ENCODE measurements at places on chromosomes 2 and 18.

DNA sequence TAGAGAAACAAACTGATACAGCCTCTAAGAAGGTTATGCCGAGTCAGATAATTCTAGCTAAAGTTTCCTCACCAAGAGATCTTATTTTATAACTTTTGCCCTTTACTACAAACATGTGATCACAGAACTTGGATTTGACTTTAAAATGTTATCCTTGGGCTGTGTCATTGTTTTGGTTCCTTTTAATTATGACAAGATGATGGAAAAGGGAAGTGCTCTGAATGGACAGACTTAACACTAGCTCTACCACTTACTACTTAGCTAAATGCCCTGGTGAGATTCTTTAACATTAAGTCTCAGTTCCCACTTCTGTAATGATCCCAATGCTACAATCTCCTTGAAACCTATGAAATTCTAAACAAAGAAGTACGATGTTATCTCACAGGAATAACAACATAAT is 69.9 kb downstream of the RTTN start:
- no peak for DNase-seq

- peak; percentile 51 for DNase-seq
These were observed 33.6 kb upstream of the RNF149 start for GRCh38 chr2:101341901-101342624.

DNA sequence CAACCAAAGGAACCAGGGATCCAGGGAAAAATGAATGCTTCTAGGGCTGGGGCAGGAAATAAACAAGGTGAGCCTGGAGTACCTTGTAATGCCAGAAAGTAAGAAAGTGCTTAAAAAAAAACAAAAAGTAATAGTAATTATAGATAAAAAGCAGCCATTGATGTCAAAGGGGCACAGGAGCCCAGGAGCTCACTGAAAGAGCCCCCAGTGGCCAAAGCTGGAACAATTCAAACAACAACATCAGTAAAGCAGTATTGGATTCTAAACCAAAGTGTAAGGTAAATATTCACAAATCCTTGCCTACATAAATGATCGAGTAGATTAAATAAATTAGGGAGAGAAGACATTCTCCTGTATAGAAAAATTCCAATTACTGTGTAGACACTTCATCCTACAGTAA is 114.3 kb upstream of the ARL4C start:
- DNase-seq: no peak

- DNase-seq: no peak
These were observed 112.1 kb downstream of the DTNB start for GRCh38 chr2:25561136-25561850.

DNA sequence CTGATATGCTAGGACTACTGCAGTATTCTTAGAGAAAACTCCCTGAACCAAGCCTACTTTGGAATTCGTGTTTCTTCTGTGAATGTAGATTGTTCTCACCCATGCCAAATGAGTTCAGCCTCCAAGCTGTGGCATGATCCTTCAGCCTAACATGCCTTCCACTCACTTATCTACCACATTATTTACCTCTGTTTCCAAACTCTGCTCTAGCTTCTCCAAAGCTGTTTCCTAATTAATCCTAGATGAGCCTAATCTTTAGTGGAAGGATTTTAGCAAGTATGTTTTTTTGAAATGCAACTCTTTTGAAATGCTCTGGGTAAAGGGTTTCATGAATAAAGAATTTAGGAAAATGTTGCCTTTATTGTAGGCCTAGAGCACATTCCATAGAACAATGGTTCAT is 152.9 kb upstream of the MMADHC start:
- DNase-seq: no peak

GRCh38 chr2:73386342-73386868 is 769 bp downstream of the ALMS1 start:
- DNase-seq: no peak

DNA sequence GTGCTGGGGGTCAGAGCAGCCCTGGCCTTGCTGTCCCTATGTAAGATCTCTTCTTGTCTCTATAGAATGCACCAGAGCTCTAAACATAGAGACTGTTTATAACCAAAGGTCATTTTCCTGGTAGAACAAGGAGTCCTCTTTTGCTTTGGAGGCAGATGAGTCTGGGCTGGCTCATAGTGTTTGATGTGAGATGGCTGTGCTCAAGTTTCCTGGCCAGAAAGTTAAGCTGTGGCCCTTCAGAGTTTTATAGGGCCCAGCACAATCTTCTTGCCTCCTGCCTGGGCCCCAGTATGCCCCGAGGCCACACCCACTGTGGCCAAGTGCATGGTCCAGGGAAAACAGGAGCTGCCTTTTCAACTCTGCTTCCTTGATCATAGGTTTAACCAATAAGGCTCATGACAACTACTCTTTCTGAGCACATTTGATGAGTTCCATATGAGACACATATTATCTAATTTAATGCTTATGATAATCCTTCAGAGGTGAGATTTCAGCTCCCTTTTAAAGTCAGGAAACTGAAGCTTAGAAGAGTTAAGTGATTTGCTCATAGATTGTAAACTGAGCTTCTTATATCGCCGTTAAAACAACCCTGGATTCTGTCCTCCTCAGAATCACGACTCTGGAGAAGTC is 66.3 kb downstream of the MYCN start:
- no peak for DNase-seq

- DNase-seq: no peak
These were observed 337.4 kb upstream of the SLC14A2 start for GRCh38 chr18:45277908-45278307.

DNA sequence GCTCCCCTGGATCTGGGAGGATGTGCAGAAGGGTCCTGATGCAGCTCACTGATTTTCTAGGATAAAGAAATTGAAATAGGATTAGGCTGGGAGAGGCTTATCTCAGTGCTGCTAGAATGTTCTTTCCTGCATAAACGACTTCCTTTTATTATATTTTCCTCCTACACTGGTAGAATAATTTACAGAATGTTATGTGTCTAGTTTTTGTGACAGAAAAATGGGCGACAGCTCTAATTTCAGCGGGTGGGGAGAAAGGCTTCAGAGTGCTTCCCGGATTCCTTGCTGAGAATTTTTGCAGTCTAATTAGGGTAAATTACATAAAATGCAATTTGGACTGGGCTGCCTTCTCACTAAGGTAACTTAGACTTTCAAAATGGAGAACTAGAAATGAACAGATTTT is 66.2 kb downstream of the SKA1 start:
- no peak for DNase-seq

DNA sequence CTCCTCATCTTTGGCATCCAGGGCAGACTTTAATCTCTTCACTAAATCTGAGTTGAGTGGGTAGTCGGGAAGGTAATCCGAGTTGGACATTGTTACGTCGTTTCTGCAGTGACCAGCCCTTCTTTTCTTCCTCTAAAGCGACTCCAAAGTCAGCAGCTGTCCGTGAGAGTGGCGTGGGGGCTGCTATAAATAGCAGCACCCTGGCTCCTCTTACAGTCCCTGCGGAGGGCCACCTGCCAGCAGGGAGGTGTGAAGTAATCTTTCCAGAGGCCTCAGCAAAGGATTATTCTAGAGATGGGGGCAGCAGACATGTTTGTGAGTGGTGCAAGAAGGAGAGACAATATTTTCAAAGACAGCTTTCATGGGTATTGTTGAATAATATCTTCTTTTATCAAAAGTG is at the start of gene ASB18:
TSS of gene ASB18 (minus strand) at position 151 of the 400 bp plus-strand sequence. CDS start at position 90, 61 bp downstream.
- DNase-seq: no peak

DNA sequence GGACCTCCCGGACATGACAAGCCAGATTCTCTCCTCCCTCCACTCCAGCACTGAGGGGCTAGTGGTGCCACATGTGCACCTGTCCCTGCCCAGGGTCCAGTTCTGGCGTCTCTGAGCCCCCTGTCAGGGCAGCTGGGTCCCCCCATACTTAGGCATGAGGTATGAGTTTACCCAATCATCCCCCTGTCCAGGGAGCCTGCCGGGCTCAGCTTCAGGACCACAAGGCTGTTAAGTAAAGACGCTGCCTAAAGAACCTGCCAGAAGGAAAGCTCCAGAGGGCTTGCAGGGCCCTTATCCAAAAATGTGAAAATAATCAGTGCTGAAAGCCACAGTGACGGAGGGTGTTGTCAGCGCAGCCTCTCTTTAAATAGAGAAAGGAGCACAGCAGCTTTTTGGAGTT is 40.0 kb downstream of the SH3BP4 start:
- DNase-seq: no peak

DNA sequence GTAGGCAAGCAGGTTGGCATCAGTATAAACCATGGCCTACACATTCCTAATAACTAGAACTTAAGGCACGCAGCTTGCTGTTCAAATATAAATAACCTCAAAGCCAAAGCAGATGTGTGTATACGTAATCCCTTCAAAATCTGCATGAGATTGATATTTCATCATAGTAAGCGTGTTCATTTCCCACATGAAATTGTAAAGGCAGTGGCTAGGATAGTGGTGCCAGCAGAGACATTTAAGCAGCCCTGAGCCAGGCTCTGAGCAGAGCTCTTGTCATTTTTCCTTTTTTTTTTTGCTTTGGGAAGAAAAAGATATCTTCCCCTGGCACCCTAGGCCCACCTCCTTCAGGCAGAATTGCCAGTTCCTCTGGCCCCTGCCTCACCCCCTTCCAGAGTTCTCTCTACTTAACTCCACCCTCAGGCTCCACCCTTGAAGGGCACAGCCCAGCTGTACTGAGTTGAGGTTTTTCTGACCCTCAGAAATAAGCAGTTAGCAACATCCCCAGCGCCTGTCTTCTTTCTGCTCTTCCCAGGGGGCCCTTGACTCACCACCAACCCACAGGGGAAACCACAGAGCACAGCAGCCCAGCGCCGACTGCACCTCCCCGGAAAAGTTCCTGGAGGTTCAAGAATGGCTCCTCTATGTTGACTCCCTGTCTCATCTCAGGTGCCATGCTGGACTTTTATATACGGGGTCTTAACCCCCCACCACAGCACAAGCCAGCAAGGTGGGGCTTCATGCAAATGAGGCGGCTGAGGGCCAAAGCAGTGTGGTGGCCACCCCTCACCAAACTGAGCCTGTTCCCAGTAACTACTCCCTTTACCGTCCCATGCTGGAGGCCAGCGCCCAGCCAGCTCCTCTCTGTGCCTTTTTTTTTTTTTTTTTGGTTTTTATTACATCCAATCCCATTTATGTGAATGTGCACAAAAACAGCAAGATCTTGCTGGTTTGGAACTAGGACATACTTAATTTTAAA is 84.7 kb downstream of the EHD3 start:
- no peak for DNase-seq

GRCh38 chr18:45274026-45274425 is 341.2 kb upstream of the SLC14A2 start:
- no peak for DNase-seq

DNA sequence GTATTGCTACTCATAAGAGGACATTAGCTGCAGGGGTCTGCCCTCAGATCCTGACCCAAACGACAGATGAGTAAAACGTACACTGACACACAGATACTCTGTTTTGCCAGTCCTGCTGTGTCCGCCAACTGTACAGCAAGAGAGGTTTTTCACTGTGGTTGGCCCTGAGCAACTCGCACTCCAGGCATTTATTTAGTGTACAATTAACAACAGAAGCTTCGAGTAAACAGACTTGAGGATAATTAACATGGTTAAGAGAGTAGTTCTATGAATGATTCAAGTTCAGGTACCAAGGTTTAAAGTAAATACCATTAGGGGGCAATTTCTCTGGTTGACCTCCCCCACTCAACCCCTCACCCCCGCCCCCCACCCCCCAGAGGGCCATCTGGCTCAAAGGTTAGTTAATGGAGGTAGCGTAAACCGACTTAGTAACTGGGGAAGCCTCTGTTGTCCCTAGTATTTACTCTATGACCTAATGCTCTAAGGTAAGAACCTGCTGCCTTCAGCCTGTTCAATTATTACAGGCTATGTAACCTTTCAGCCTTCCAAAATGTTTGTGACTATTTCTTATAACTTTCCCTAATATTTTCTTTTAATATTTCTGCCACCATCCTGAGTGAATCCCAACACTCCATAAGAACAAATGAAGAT is 103.9 kb upstream of the XIRP2 start:
- DNase-seq: no peak

DNA sequence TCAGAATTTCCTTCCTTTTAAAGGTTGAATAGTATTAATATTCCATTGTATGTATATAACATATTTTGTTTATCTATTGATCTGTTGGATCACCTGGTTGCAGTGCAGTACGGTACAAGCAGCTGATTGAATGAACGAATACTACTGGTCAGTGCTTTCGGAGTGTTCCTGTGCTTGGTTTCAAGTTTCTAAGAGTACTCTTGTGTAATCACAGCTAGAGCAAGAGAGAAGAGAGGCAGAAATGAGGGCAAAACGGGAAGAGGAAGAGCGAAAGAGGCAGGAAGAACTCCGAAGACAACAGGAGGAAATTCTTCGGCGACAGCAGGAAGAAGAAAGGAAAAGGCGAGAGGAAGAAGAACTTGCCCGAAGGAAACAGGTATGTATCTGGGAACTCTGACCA is 40.3 kb upstream of the KCNJ13 start:
- no peak for DNase-seq

GRCh38 chr2:82411071-82411470 is 2048.0 kb downstream of the SUCLG1 start:
- DNase-seq: no peak

All from prostate gland (tissue), 2 donors.